ENCODE measurements at places on chromosomes 12 and 14.

DNA sequence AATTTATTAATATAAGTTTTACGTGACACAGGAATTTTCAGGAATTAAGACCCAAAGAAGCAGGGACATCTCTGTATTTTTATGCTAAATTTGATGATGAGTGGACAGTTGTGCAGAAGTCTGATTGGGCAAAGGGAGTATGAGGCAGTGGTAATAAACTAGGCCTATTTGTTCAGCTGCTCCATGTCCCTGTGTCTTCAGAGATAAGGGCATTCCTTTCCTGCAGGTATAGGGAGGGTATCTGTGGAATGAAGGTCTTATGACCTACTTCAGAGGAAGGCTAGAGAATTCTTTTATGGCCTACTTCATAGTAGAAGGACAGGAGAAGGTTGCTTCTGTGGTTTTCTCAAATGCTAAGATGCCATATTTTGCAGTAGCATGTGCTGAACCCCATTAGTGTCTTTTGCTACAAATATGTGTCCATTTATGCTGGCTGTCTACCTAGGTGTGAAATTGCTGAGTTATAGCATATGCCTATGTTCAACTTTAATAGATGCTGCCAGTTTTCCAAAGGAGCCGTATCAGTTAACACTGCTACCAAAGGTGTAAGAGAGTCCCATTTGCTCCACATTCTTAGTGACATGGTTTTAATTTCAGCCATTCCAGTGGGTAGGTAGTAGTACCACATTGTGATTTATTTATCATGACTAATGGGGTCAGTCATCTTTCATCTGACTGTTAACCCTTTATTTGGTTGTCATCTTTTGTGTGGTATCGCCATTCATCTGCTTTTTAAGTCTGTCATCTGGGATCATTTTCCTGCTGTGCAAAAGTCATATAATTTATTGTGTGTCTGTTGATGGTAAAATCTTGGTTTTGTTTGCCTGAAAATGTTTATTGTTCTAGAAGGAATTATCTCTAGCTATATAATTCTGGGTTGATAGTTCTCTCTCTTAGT, 410.7 kb upstream of the RGS6 start:
- no peak for DNase-seq

GRCh38 chr12:52125476-52125900, 46.0 kb downstream of the SMIM41 start:
- no peak for DNase-seq

GRCh38 chr12:2498964-2499500, 295.7 kb upstream of the FKBP4 start:
- no peak for DNase-seq

- DNase-seq = no peak
These were observed 436 bp downstream of the VPS33A start for GRCh38 chr12:122265886-122266229.

DNA sequence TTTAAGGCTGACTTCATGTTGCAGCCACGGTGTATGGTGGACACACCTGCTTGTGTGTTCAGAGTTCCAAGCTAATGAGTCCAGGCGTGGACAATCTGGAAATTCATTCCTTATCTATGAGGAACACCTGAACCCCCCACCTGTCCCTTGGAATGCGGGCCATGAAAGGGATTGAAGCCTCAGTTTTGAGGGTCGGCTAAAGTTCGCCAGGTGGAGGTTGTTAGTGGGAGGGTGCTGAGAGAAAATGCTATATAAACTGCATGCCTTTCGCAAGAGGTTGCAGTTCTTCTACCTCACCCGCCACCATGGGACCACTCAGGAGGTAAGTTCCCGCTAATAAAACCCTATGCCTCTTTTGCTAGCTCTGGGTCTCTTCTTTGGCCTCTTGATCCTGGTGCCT, 348.0 kb downstream of the BCL11B start:
- DNase-seq = no peak

DNA sequence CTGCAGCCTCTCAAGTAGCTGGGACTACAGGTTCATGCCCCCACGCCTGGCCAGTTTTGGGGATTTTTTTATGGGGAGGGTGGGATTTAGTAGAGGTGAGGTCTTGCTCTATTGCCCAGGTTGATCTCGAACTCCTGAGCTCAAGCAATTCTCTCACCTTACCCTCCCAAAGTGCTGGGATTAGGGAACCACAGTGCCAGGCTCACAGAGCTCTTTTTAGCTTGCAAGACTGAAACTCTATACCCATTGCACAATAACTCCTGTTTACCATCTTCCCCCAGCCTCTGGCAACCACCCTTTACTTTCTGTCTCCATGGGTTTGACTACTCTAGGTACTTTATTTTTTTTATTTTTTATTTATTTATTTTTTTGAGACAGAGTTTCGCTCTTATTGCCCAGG, 25.7 kb upstream of the CDK17 start:
- no peak for DNase-seq

DNA sequence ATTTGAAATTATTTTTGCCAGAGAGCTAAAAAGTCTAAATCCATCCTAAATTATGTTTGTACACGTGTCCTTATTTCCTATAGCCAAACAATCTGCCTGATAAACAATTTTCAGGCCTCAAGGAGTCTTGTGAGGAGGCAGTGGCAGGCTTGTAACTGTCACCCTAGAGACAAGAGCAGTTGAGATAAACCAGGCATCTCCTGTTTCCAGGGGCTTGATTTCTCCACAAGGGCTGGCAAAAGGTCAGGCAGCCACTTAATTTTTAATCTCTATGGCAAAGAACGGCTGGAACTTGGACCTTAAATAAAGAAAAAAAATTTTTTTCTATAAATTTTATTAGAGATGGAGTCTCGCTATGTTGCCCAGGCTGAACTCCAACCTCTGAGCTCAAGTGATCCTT, 15.5 kb downstream of the PKP2 start:
- no peak for DNase-seq

DNA sequence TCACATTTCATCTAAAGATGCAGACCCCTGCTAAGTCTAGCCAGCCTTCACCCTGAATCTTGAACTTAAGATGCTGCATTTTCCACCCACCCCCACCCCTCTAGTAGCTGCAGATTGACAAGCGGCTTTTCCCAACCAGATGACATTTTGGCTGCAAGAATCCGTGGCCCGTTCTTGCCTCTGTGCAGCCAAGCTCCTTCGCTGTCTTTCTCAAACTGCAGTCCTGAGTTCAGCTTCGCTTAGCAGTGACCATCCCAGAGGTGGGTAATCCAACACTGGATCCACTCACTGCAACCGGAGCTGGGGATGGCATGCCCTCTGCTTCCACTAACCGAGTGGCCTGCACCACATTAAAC, 765 bp upstream of the NFYB start:
- no peak for DNase-seq

- no peak for DNase-seq
These were observed 27.6 kb downstream of the PDE3A start for GRCh38 chr12:20395791-20396550.

- DNase-seq = no peak
These were observed 40.8 kb downstream of the ANO6 start for GRCh38 chr12:45256721-45257120.

- DNase-seq = no peak
These were observed 83.2 kb downstream of the RMST start for GRCh38 chr12:97545804-97546203.

Measured in CMK (cell line).